ENCODE measurements at places on chromosomes 6 and 20.
A peak's percentile ranks its signal among the peaks of the same experiment; 100 is the strongest.

DNA sequence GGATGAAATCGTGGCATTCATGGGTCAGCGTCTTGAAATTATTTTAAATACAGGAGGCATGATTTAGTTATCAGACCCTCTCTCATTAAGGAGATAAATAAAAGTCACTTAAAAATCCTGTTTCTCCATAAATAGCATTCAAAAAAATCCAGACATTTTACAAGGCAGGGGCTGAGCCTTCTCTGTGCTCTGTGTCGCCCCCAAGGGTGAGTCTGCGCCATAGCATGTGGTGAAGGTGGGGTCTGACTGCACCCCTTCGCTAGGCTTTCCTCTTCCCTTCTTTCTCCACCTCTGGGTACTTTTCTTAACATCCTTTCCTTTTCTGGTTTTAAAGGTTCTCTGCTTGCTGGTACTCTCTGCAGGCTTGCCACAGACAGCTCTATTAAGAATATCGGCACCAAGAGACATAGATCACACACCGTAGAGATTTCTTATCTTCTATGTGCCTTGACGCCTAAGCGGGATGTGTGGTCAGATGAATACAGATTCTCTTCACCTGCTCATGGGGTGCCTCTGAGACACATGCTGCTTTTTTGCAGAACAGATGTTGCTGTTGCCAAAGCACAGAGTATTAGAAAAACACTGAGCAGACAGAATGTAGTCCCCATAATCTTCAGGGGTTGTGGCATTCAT, 20.1 kb upstream of the FAM209A start:
- peak; percentile 23 for DNase-seq

DNA sequence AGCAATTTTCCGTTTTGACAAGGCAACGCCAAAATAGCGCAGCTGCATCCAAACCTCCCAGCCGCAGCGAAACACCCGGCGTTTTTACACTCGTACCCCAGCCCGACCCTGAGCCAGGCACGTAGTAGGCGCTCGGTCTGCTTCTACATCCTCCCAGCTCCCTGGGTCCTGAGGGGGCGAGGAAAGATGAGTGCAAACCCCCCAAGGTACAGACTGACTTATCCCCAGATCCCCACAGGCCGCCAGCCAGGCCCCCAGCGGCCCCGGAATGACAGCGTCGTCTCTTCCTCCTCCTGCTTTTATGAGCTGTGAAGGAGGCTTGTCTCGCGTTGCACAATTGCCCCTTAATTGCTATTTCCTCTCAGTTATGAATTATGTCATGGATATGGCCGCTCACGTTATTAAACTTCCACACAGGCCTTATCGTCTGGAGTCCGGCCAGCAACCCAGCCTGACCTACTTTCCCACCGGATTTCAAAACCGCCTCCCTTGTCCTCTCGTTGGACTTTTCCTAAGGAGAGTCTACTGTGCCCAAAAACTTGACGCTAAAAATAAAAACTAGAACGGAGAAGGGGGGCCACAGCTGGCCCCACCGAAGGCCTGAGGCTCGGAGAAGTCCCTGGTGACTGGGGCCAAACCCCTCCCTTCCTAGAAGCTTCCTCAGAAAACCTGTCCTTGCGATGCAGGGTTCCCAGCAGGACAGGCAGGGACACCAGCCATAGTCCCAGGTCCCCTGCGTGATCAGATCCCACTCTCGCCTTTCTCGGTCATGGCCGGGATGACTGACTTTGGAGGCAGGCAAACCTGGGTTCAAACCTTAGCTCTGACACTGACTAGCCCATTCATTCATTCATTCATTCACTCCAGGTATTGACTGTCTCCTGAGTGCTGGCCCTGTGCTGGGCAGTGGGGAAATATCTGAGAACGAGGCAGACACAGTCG, 130.9 kb upstream of the PTPN1 start:
- DNase-seq = no peak

- no peak for DNase-seq
Observed at GRCh38 chr6:139588734-139589593, 214.5 kb upstream of the CITED2 start.

GRCh38 chr6:2179241-2179640, 66.2 kb downstream of the GMDS start:
- no peak for DNase-seq

- no peak for DNase-seq
Observed at GRCh38 chr20:38346741-38347140, 459 bp downstream of the LBP start.

DNA sequence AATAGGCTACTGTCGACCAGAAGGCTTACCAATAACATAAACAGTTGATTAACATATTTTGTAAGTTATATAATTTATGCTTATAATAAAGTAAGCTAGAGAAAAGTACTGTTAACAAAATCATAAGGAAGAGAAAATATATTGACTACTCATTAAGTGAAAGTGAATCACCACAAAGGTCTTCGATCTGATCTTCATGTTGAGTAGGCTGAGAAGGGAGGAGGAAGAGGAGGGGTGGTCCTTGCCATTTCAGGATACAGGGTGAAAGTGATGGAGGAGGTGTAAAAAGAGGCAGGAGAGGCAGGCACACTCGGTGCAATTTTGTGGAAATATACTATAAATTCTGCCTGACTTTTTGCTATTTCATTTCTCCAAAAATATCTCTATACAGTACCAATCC, 10.4 kb downstream of the FBXL4 start:
- no peak for DNase-seq

GRCh38 chr6:40391851-40392517, 195.2 kb downstream of the LRFN2 start:
- DNase-seq = no peak

DNA sequence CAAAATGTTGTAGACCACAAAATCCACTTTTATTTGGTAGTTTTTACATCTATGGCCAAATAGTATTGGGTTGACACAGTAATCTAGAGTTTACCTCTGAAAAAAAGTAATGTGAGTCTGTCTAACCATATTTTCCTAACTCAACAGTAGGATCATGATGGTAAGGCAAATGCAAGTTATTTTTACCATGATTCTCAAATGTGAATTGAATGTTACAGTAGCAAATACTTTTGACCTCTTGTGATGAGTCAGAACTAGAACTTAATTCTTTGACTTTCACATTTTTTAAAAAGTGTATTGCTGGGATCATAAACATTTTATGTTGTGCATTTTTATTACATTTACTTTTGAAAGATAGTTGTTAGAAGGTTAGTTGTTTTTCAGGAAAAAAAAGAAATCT, 22.0 kb downstream of the RNF146 start:
- no peak for DNase-seq

- no peak for DNase-seq
Observed at GRCh38 chr6:108862479-108863191, 14.4 kb downstream of the ARMC2 start.

- no peak for DNase-seq
Observed at GRCh38 chr6:128432394-128432793, 88.0 kb downstream of the PTPRK start.

DNA sequence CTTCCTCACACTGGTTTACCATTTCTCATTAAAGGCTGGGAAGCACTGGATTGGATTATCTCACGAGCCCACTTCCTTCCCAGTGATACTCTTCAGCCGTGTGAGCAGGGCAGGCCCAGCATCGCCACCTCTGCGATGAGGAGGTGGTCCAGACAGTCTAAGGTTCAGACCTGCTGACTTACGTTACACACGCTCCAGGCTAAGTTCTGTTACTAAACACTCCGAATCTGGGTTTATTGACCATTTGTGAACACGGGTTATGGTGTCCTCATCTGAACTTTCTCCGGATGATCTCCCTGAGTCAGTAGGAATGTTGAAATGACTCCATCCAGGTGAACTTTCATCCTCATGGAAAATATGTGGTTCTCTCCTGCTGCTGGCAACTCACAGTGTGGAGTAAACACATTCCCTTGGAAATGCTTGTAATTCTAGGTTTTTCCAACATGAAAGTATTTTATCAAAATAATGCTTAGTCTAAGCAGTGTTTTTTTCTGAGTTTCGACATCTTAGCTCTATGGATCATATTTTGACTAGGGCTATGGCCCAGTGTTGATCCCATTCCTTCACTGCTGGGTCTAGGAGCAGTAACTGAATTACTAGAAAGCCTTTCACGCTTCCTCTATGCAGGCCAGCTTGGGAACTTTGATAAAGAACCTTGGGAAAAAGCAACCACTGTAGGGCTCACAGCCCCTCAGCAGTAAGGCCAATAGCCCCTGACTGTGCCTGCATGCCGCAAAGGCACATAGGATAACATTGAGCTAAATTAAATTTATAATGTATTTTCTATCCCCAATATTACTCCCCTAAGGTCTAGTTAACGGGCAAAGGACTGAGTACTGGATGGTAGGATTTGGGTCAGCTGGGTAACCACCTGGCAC, 37.7 kb upstream of the PXDC1 start:
- DNase-seq = no peak

DNA sequence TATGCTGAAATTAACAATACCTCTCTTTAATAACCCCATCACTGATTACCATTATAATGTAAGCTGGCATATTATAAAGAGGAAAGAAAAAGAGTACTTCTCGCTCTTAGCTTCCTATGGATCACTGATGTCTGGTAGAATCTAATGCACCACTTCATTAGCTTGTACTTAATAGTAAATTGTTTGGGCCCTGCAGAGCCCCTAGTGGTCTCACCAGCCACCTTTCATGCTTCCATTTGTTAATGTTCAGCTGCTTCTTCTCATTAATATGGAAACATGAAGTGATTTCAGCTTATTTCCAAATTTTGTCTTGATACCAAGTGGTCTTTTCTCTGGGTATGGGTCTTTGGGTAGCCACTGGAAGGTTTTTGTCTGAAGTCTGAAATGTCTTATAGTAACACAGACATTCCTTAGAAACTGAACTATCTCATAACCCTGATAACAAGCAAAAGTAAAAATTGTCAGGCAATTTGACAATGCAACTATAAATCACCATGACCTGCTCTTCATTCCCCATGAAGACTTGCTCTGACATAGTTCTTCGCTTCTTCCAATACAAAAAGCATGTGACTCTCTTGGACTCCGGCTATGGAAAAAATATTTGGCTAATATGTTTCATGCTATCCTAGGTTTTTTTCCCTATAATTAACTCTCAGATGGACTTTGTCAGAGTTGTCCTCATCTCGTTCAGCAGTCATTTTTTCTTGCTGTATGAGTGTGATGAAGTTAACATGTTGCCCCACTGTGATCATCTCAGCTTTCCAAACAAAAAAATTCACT, 395.8 kb upstream of the MARCKS start:
- DNase-seq = no peak

DNA sequence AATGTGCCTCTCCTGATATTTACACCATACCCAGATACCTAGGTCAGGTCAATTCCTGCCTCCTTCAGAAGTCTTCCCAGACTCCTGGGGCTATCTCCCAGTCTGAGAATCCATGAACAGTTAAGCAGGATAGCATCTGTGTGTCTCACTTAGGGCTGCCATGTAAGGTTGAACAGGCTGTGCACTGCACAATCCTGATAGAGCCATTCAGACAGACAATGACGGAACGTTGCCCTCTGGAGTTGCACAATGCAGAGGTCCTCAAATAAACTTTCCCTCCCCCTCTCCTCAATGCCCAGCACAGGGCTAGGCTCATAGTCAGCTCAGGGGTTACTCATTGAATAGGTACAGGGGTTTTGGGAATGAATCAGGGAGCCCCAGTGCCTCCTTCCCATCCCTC, 89.7 kb downstream of the CD40 start:
- DNase-seq = no peak

DNA sequence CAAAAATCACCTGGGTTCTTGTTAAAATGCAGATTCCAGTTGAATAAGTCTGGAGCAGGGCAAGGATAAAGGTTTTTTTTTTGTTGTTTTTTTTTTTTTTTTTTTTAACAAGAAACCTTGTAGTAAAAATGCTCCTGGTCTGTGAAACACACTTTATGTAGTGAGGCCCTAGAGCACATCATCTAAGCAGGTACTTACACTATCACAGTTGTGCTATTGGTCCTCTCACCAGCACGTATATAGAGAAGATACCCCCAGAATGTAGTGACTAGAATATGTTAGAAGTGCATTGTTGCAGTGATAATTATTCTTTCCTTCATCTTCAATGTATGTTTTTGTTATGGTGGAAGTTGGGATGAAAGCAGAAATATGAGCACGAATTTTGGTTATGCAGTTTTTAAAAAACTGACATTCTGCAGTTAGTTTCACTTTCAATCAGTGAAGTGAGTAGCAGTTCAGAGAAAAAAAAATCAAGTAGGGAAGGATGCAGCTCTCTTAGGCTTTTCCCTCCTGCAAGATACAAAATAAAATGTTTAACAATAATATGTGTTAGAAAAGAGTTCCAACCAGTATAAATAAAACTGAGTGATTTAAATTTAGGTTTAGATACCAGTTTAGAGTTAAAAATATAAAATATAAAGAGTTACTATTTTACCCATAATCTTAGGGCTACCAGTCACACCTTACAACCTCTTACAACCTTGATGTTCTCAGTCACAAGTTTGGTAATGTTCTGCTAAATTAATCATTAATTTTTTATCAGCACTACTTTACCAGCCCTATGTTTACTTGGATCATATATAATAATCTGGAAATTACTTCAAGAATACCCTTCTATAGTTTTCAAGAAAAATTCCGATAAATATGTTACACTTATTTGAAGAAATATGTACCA, 9.2 kb upstream of the DEFB113 start:
- DNase-seq = no peak

- DNase-seq = peak; percentile 10
Observed at GRCh38 chr6:125154118-125154760, 666 bp downstream of the TPD52L1 start.

- no peak for DNase-seq
Observed at GRCh38 chr20:7710440-7710839, 229.8 kb downstream of the HAO1 start.
